ENCODE measurements at places on chromosomes 1 and 21. TPM values are rescaled to one million over a fixed set of nuclear protein-coding genes. Genes with fewer than 3 reads are reported as not detected.

MPZ gene
- 1.3 TPM for total RNA-seq

GRCh38 chr1:154912755-154913154 is 23.8 kb downstream of the PMVK start:
- H3K4me1 ChIP-seq = peaks cover 4% of the 10 kb centered on the region
- DNase-seq = peak; percentile 12
- H3K36me3 ChIP-seq = no peaks in the 10 kb centered on the region
- no peak overlapping the region for H3K4me3 ChIP-seq

LCE2C gene
- total RNA-seq = not detected

DNA sequence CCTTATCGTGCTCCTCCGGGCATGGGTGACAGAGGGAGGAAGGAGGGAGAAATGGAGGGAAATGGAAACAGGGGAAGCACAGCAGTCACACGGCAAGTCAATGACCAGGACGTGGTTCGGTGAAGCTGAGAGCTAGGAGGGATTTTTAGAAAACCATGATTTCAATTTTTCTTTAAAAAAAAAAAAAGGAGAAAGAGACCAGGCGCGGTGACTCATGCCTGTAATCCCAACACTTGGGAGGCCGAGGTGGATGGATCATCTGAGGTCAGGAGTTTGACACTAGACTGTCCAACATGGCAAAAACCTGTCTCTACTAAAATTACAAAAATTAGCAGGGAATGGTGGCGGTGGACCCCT is 776 bp upstream of the TNFRSF9 start:
- no peaks in the 10 kb centered on the region for H3K36me3 ChIP-seq
- no peak overlapping the region for H3K27ac ChIP-seq
- peaks cover 16% of the 10 kb centered on the region for H3K27me3 ChIP-seq
- H3K4me1 ChIP-seq = no peaks in the 10 kb centered on the region

ZC3H12A gene
- 76.7 TPM for total RNA-seq

TOR1AIP1 gene
- total RNA-seq = 55.7 TPM

GRCh38 chr1:73674945-73675561 is 522.9 kb downstream of the LRRIQ3 start:
- H3K4me1 ChIP-seq = no peaks in the 10 kb centered on the region
- no peak overlapping the region for H3K27ac ChIP-seq
- H3K4me3 ChIP-seq = no peak overlapping the region
- H3K27me3 ChIP-seq = no peaks in the 10 kb centered on the region
- DNase-seq = no peak

AJAP1 gene
- 0.16 TPM for total RNA-seq

DNA sequence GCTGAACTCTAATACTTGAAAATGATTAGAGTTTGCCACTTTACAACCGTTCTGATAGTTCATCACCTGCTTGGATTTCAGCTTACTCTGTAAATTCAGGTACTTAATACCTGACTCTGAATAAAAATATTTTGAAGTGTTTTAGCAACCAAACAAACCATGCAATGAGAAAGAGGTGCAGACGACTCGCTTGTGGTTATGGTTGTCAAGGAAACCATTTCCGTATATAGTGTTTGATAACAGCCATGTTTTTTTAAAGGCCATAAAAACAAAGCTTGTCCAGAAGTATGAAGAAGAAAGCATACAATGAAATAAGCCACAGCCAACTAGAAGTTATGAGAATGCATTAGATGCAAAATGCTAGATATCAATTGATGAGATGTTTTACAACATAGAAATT is 167.2 kb upstream of the HMCN1 start:
- H3K36me3 ChIP-seq = no peaks in the 10 kb centered on the region
- DNase-seq = no peak
- no peak overlapping the region for H3K4me3 ChIP-seq

HSF2BP gene
- total RNA-seq = 1.3 TPM

DNA sequence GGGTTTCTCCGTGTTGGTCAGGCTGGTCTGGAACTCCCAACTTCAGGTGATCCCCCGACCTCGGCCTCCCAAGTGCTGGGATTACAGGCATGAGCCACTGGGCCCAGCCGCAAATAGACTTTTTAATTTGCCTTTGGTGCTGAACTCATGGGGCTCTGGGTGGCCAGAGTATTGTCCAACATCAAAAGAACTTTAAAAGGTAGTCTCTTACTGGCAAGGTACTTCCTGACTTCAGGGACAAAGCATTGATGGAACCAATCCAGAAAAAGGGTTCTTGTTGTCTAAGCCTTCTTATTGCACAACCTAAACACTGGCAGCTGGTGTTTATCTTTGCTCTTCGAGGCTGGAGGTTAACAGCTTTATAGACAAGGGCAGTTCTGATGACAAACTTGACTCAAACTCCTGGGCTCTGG is 3.8 kb upstream of the KTI12 start:
- H3K4me3 ChIP-seq = no peak overlapping the region
- H3K36me3 ChIP-seq = no peaks in the 10 kb centered on the region
- H3K27ac ChIP-seq = no peak overlapping the region
- H3K4me1 ChIP-seq = no peaks in the 10 kb centered on the region
- no peak for DNase-seq

Measured in breast epithelium (tissue), 4 donors.